ENCODE measurements at places on chromosomes 12 and 14.

DNA sequence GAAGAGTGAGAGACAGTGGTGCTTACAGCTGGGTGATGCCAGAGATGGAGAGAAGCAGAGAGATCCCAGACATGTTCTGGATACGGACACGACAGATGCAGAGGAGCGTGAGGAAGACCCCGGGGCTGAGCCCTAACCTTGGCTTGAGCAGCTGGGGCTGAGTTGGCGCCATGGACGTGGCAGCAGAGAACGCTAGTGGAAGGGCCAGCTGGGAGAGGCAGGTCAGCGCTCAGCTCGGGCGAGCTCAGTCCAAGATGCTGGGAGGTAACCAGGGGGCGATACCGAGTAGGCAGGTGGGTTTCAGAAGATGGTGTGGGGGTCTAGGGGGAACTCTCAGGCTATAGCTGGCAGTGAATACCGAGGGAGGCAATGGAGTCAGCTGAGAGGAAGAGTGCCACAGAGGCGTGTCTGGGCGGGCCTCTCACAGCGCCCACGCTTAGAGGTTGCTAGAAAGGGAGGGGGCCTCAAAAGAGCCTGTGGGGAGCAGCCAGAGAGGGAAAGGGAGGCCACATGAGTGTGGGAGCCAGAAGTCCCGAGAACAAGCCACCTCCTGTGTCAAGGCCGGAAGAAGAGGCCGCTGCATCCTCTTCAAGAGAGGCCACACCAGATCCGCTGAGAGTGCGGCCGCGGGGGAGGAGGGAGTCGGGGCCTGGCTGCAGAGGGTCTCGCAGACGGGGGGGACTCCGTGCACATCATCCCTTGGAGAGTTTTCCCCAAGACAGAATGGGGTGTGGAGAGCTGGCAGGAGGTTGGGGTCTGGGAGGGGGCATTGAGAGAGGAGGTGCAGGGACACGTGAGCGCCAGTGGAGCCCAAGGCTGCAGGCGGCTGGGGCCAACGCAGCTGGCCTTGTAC lies 57.0 kb upstream of the DIO3 start:
- no peak for DNase-seq

- DNase-seq = peak; percentile 71
These were observed 261 bp upstream of the RNU7-1 start for GRCh38 chr12:6943389-6943721.

- DNase-seq = no peak
These were observed 14.1 kb downstream of the SUSD6 start for GRCh38 chr14:69625299-69626131.

- no peak for DNase-seq
These were observed 53.8 kb downstream of the SETD3 start for GRCh38 chr14:99426813-99427346.

DNA sequence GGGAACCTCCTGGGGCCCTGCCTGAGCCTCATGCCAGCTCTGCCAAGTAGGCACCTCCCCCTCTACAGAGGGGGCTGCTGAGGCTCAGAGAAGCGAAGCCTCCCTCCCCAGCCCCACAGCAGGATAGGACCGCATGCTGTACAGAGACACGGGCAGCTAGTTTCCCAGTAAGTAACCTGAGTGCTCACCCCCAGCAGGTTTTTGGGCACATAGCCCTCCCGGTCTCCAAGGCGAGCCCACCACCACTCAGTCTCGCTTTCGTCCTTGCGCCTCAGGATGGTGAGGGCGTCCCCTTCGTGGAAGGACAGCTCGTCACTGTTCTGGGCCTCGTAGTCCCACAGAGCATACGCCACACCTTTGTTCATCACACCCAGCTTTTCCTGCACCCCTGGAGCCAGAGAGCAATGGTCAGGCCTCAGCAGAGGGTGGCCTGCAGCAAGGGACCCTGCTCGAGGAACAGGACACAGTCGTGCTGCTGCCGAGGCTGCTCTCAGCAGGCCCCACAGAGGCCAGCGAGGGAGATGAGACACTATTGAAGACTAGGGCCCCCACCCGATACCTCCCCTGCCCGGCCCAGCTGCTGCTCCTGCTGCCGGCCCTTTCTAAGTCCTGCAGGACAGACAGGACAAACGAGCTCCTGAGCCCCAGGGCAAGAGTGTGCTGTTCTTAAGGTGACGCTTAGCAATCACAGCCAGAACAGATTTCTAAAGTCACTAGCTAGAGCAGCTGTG lies 20.4 kb downstream of the ZFYVE21 start:
- DNase-seq = no peak

- no peak for DNase-seq
These were observed 6.5 kb upstream of the ATP23 start for GRCh38 chr12:57934819-57935218.

DNA sequence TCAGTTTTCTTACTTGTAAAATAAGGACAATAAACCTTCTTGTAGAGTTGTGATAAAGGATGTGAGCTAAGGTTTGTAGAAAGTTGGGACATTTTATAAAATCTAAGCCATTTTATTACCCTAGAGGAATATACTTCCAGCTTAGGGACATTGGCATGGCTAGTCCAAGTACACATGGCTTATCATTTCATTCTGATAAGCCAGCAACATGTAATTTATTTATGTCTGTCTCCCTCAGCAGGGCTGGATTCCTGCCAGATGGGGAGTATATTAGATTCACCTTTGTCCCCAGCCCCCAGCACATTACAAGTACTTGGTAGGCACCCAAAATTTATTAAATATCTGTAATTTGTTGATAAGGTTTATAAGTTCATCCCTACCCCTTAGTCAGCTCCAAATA lies 6.3 kb upstream of the ATG14 start:
- DNase-seq = no peak

DNA sequence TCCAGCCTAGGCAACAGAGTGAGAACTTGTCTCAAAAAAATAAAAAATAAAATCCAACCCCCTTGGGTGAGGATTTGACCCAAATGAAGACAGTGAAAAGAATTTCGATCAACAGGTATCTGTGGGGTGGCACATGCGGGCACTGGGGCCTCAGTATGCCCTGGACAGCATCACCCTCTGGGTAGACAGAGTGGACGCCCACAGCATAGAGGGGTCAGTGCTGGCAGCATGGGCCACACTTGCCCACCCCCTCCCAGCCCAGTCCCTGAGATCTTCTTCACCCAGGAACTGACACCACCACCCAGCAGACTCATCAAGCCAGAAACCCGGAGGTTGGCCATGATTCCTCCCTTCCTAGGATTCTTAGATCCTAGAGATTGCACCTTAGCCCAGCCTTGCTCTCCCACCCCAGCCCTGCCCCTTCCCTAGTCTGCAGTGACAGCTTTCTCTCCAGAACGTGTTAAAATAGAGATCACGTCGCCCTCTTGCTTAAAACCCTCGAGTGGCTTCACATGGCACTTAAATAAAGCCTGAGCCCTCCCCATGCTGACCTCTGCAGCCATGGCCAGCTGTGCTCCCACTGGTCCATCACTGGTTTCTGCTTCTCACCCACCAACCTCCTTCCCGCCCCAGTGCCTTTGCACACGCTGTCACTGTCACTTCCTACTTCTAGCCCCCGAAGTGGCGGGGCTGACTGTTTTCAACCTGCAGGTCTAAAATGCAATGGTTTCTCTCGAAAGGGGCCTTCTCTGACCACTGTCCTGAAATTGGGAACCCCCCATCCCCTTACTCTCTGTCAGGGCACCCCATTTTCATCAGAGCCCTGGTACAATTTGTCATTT lies 26.2 kb upstream of the DYNC1H1 start:
- no peak for DNase-seq

DNA sequence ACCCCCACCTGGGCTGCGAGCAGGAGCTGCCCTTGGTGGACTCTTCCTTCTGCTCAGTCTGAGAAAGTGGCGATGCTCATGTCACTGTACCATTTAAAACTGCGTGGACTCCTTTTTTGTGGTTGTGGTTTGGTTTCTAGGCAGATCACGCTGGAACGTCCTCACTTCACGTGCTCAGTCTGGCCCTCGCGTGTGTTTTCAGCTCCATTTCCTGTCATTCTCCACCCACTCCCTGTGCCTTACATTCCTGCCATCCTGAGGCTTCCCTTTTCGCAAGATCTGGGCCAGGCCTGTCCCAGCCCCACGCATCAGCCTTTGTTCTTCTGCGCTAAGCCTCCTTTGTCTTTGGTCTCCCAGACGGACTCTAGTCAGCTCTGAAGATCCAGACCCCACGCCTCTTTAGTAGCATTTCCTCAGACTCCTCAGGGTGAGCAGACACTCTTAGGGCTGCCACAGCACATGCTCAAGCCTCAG lies 105.4 kb downstream of the FBXL14 start:
- no peak for DNase-seq

DNA sequence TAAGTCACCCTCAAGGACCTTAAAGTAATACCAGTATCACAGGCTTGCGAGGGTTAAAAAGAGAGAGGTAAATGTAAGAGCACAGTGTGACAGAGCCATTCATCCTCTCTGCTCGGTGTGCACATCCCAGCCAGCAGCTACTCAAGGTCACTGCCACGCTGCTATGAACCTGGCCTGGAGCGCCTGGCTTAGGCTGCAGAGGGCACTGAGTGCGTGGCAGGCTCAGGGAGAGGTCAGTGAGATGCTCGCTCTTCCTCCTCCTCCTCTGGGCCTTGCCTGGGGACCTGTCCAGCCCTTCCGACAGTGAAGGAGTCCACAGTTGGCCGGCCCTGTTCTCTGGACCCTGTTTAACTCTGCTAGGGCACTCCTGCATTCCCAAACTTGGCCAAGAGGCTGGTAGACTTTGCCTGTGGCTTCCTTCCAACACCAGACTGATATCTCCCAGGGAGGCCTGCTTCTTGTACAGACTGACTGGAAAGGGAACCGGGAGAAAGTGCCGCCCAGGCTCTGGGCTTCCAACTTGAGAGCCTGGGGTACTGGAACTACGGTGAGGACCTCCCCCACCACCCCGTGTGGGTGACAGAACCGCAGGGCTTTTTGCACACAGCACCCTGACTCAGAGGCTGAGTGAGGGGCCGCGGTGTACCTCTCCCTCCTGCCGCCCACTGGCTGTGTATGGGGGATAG lies 62.6 kb upstream of the CORO1C start:
- DNase-seq = no peak

DNA sequence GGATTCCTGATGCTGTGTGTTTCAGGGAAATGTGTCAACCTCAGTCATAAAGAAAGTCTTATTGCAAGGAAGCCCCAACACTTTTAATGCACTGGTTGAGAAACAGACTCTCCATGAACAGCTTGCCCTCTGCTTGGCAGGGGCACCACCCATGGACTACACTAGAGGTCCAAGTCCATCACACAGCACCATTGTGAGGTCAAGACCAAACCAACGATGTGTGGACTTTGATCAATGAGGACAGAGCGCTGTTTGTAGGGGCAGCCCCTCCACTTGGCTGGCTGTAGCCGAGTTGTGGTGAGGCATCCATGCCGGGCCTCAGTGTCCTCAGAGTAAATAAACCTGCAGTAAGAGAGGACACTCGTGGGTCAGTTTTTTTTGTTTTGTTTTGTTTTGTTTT lies 29.8 kb downstream of the ZFYVE21 start:
- no peak for DNase-seq

DNA sequence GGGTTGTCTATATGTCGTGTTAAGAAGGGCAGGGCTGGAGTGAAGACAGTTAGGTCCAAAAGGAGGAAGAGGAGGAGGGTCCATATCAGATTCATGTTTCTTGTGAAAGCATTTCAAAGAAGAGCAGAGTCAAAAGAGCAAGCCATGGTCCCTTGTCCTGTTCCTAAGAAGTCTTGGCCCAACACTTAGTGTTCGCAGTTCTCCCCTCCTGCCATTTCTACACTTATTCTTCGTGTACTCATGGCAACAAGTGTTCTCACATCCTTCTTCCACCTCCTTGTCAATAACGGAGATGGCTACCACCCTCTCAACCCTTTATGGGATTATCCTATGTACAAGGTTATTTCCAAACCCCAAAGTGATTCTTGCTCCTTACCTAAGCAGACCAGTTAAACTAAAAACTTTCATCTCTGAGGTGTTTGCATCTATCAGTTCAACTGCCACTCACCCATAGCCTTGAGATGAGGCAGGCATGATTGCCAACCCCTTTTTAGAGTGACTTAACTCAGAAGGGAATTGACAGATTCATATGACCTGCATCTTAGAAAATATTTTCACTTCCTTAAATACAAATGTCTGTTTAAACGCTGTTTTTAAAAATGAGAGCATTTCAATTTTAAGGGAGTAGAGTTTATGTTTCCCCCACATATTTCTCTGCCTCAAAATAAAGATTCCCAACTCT lies 19.8 kb upstream of the RNASE2 start:
- no peak for DNase-seq

GRCh38 chr12:102673606-102674005 lies 193.2 kb upstream of the IGF1 start:
- no peak for DNase-seq

DNA sequence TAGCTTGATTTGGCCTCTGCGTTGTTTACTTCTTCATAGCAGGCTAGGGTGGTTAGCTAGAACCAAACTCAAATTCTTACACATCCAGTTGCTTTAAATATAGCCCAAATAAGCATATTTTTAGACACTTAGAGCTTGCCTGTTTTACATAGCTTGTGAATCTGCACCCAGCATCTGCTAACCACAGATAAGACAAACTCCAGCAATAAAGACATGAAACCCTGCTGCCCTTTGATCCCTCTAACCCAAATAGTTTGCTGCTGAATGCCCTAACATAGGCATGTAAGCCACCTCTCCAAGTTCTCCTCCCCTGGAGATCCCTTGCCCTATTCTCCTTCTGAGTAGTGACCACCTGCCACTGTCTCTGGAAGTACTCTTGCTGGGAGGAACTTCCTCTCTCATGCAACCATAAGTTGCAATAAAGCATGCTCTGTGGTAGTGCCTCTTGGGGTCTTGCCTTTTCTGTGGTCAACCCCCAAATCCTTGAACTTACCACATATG lies 185.6 kb downstream of the TMEM117 start:
- no peak for DNase-seq

DNA sequence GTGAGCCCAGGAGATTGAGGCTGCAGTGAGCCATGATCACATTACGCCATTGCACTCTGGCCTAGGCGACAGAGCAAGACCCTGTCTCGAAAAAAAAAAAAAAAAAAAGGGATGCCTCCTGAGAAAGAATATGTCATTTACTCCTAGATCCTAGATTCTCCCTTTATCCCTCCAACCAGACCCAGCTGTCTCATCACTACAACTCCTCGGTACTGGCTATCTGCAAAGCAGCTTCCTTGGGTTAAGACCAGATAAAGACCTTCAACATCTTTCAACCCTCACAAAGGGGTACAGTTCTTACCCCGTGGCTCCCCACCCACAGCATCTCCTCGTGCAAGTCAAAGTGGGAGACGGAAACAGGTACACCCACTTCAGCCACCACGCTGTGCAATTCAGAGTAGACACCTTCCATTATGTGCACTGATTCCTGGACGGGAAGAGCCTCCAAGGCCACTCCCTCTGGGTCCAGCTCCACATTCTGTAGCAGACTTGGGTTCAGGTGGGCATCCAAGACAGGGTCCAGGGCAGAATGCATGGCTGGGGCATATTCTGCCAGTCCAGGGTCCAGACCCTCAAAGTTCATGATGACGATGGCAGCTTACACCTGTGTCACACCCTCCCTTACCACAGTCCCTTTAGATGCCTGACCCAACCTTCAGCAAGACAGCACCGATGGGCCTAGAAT lies 1.1 kb downstream of the PAN2 start:
- no peak for DNase-seq

GRCh38 chr12:11705010-11705409 lies 55.5 kb downstream of the ETV6 start:
- DNase-seq = peak; percentile 86

DNA sequence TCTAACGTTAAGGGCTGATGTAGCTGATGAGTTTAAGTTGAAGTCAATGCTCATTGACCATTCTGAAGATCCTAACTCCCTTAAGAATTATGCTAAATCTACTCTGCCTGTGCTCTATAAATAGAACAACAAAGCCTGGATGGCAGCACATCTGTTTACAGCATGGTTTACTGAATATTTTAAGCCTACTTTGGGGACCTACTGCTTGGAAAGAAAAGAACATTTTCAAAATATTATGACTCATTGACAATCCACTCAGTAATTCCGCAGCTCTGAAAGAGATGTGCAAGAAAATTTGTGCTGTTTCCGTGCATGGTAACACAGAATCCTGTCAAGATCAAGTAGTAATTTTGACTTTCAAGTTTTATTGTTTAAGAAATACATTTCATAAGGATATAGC lies 35.0 kb upstream of the NAV3 start:
- no peak for DNase-seq
